Jurkat, Clone E6-1 (cell line): ENCODE measurements at places on chromosomes 3 and 15.

- DNase-seq = no peak
Observed at GRCh38 chr3:196914866-196915265, 27.5 kb downstream of the NCBP2 start.

- no peak for DNase-seq
Observed at GRCh38 chr3:4829031-4829394, 150.2 kb upstream of the BHLHE40 start.

DNA sequence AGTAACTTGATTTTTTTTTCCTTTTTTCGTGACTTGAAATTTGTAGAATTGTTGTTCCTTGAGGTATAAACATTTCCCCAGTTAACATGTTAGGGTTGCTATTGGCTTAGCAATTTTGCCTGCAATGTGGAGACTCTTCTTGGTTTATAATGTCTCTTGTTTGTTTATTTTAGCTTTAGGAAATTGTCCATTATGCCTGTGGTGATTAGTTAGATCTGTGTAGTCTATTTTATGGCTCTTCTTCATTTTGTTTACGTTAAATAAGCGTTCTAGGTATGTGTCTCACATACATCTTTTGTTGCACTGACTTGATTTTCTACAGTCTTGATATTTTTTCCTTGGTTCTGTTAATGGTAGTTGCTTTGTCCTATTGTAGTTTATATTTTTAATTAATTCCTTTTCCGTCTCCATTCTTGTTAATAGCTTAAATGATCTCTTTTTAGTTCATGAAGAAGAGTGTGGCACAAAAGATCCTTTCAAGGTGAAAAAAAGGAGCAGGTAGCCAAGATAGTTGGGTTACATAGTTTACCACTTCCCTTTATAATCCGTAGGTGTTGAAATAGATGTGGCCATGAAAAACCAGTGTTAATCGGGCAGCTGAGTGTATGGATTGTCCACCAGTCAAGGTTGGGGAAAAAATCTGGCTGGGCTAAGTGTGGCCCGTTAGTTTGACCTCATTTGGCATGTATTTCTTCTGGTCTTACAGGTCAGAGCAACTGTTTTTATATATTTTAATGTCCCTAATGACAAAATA is 12.1 kb downstream of the IQGAP1 start:
- DNase-seq = no peak

DNA sequence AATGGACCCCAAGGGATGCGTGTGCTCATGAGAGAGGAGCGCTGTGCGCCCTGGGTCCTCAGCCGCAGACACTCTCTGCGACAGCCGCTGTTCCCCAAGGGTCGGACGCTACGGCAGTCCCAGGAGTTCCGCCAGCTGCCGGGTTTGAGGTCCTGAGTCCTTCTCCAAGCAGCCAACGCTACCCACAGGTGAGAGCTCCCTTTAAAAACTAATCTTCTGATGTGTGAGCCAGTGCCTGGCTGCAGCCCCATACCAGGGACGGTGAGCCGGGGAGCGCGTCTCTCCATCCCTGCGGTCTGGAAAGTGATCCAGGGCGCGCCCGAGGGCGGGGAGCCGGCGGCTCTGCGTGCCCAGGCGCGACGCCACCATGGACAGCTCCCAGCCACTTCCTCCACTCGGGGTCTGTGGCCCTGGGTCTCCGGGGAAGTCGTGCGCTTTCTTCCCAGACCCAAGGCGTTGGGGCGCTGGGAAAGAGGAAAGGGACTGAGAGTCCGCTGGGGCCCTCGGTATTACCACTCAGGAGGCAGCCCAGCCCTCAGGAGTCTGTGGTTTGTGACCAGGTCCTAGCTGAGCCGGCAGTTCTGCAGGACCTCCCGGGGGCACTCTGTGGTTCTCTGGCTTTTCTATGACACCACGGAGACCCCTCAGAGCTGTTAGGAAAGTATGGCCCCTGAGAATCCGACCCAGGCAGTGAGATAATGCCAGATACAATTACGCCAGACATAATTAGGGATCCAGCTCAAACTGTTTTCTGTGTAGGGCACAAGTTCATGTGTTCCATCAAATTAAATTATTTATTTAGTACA is 1.4 kb downstream of the CEMIP start:
- no peak for DNase-seq

DNA sequence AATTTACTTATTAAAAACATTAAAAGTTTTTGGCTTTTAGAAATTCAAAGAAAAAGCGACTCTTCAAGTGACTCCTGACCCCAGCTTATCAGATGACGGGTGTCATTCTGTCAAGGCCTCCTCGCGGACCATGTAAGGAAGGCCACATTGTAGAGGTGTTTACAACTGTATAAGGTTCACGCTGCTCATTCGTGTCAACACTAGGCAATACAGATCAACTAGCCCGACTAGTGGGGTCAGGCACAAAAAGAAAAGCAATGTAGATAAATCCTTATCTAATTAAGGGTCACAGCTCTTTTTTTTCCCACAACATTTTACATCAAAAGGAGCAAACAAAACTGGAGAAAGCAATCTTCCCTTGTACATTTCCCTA is 207.5 kb upstream of the NR2F2 start:
- DNase-seq = no peak

DNA sequence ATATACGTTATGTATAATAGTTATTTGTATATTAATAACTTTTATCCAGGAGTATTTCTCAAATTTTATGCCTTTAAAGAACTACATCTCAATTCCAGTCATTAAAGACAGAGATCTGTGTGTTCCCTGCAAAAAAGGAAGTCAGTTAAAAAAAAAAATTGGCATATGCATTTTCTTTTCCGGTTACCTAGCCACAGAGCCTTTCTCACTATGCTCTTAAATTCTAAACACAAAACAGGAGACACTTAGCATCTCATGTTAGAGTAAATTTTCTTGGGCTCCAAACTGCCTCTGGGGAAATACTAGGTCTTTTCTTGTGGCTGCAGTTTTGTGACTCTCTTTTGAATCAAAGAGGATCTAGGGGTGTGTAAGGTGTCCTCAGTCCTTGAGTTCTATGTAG is 105.9 kb downstream of the KCNH8 start:
- peak; percentile 74 for DNase-seq

- DNase-seq = no peak
Observed at GRCh38 chr15:68574046-68574445, 4.7 kb upstream of the CORO2B start.

DNA sequence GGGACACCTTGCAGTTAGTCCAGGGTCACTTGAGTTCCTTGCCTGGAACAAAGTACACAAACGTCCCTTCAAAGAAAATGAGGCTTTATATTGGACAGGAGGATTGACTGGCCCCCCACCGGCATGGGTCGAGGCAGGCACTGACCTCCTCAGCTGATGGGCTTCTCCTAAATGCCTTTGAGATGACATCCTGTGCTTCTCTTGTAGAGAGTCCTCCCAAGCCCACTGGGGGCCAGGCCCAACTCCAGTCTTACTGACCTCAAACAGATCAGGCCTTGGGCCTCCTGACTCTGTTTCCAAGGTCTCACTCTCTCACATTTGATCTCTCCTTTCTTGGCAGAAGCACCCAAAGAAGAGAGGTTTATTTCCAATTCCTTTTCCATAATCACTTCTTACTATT is 516.1 kb downstream of the MCTP2 start:
- DNase-seq = no peak

- DNase-seq = no peak
Observed at GRCh38 chr15:85760049-85760448, 34.7 kb downstream of the KLHL25 start.

GRCh38 chr3:43091481-43091880 is 14.4 kb downstream of the POMGNT2 start:
- DNase-seq = no peak

GRCh38 chr3:16707260-16707659 is 102.0 kb upstream of the DAZL start:
- DNase-seq = no peak

GRCh38 chr15:65796610-65797078 is 4.6 kb upstream of the DENND4A start:
- no peak for DNase-seq

- peak; percentile 21 for DNase-seq
Observed at GRCh38 chr3:4461468-4462090, 5.5 kb downstream of the SUMF1 start.

GRCh38 chr3:194906229-194906629 is 220.5 kb downstream of the FAM43A start:
- DNase-seq = no peak

DNA sequence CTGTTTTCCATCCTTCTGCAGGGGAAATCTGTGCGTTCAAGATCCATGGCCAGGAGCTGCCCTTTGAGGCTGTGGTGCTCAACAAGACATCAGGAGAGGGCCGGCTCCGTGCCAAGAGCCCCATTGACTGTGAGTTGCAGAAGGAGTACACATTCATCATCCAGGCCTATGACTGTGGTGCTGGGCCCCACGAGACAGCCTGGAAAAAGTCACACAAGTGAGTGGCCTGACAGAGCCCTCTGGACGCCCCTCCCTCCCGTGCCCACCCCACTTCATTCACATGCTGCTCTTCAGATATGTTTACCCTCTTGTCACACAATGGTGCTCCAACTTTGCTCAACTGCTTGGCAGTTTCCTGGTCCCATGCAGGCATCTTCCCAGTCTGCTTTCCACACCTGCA is 274.3 kb upstream of the TRIM42 start:
- no peak for DNase-seq

DNA sequence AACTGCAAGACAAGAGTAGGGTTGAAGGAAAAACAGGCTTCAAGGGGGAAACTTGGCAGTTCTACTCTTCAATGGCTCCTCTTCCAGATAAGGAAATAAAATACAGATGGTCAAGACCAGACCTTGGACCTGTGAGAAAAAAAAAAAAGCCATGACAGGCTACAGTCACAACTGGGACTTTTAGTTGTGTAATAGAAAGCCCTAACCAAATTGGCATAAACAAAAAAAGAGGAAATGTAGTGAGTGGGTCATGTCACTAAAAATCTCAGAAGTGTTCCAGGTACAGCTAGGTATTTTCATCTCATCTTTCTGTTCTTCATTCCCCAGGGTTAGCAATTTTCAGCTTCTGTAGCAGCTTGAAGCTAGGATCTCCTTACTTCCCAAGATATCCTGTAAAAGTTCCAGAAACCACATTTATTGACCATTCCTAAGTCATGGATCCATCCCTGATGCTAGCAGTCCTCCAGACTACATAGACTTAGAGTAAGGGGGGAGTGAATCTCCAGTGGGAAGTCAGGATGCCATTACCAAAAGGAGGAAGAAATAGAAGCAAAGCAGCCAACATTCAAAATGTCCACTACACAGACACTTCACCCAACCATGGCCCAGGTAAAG is 61.0 kb upstream of the CSTA start:
- no peak for DNase-seq

DNA sequence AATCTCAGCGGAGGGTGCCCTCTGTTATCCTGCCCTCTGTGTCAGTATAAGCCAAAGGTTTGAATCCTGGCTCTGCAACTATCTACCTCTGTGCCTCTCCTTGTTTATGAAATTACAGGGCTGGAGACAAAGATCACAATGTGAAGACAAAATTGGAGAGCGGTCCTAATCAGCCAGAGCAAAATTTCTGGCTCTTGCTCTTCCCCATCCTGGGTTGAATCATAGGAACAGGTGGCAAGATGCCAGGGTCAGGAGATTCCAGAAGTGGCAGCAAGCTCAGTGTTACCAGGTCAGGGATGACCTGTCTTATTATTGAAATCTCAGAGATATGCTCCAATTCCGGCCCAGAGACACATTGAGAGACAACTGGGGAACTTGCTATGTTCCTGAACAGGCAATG is 2.3 kb upstream of the CCR2 start:
- DNase-seq = no peak

GRCh38 chr15:48682942-48683651 is 37.6 kb upstream of the FBN1 start:
- DNase-seq = no peak

GRCh38 chr3:40167958-40168357 is 141.5 kb upstream of the EIF1B start:
- DNase-seq = no peak

- no peak for DNase-seq
Observed at GRCh38 chr3:126024049-126024854, 55.3 kb downstream of the ROPN1B start.

GRCh38 chr3:34024447-34025240 is 226.2 kb downstream of the PDCD6IP start:
- DNase-seq = no peak

DNA sequence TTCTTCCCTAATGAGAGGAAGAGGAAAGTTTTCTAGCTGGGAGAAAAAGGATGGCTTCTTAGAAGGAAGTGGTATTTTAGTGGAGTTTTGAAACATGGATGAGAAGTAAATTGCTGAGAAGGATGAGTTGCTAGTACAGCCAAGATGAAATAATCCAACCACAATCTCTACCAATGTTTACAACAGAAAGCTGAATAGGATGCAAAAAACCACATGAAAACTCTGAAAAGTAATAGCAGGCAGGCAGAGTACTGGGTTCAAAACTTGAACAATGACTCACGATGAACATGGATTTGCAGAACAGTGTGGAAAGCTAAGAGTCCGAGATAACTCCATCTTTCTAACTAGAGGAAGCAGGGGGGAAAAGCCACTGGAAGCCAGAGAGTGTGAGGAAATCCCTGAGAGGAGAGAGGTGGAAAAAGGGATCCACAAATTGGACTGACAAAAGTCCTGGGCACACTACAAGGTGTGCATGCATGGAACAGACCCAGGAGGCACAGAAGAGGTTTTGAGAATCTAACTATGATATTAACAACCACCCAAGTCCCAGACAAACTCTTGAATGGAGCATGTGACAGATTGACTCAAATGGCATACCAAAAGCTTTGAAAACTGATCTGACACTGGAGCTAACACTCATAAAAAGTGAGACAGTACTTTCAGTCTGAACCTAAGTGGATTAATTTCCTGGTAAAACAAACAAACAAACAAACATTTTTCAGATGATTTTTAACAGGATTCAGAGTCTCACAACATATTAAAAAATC is 76.7 kb downstream of the ST6GAL1 start:
- DNase-seq = peak; percentile 63

GRCh38 chr3:165259541-165260193 is 63.5 kb upstream of the SLITRK3 start:
- DNase-seq = no peak

DNA sequence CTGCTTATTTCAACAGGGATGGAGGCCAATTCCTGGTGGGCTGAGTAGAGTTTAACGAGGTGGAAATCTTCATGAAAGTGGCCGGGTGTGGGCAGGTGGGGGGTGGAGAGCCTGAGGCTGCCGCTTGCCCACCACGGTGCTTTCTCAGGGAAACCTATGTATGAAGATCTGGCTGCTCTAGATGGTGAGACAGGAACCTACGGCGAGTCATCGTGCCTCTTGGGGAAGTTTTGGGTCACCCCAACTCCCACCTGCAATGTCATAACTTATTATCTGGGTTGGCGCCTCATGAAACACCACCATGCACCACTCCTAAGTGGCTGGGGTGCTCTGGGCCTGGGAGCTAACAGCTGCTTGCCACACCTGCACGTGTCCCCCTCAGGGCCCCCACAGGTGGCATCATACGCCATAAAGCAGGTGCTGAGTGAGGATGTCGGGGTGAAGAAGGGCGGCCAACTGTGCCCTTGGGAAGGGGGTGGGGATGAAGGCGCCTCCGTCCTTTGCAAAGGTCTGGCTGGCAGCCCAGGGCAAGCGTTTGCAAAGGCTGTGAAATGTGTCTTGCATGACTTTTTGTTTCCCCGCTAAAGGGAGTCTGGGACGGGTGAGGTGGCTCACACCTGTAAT is 27.9 kb upstream of the SNRPA1 start:
- no peak for DNase-seq

GRCh38 chr3:131397889-131398288 is 16.3 kb downstream of the NUDT16 start:
- no peak for DNase-seq

- DNase-seq = no peak
Observed at GRCh38 chr15:74613089-74613952, 2.3 kb upstream of the CLK3 start.

- peak; percentile 31 for DNase-seq
Observed at GRCh38 chr3:129627350-129628168, 21.1 kb upstream of the PLXND1 start.
